ENCODE measurements at places on chromosomes 1 and 21. TPM values are rescaled to one million over a fixed set of nuclear protein-coding genes. Genes with fewer than 3 reads are reported as not detected.
A peak's percentile ranks its signal among the peaks of the same experiment; 100 is the strongest.

Gene TNFRSF14
- total RNA-seq: 148 TPM

DNA sequence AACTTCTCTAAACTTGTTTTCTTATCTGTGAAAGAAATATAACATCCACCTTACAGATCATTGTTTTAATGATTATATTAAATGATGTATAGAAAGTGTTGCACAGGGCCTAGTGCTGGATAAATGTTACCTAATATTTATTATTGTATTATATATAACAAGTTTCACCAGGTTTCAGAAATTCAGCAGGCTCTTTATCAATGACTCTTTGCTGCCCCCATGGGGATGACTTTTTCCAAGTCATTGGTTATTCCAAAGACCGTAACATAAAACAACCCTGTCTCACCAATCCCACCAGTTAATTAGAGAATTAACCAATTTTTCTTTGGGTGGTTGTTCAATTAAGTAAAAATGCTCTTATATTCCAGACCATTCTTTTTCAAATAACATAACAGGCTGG lies 7.3 kb upstream of the DEDD start:
- H3K4me3 ChIP-seq: no peak overlapping the region
- no peak overlapping the region for H3K27ac ChIP-seq
- peaks cover 4% of the 10 kb centered on the region for H3K4me1 ChIP-seq

DNA sequence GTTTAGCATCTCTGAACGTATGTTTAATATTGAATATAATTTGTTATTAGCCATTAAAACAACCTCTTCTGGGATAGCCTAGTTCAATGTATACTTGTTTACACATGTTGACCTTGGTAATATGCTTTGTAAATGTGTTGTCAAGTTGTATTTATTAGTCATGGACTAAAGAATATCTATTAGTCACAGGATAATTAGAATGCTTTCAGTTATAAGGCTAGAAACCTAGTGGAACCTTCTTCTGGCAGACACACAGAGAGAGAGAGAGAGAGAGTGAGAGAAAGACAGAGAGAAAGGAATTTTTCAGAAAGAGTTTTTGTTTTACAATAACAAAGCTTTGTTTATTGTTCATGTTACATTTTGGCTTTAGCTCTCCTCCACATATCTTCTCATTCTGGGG lies 181.1 kb upstream of the APP start:
- H3K36me3 ChIP-seq: no peaks in the 10 kb centered on the region
- no peaks in the 10 kb centered on the region for H3K4me1 ChIP-seq
- H3K4me3 ChIP-seq: no peak overlapping the region
- no peak overlapping the region for H3K27ac ChIP-seq

Gene BTBD19
- total RNA-seq: 25.8 TPM

Gene TNFRSF8
- 2.2 TPM for total RNA-seq

Gene GJA5
- not detected for total RNA-seq

DNA sequence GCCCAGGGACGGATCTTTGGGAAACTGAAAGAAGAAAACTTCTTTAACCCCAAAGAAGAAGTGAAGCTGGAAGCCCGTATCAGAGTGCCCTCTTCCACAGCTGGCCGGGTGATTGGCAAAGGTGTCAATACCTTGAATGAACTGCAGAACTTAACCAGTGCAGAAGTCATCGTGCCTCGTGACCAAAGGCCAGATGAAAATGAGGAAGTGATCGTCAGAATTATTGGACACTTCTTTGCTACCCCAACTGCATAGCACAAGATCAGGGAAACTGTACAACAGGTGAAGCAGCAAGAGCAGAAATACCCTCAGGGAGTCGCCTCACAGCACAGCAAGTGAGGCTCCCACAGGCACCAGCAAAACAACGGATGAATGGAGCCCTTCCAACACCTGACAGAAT lies 114.0 kb downstream of the NBPF12 start:
- H3K4me1 ChIP-seq: peaks cover 48% of the 10 kb centered on the region
- H3K27me3 ChIP-seq: no peaks in the 10 kb centered on the region
- no peak for DNase-seq
- no peak overlapping the region for H3K27ac ChIP-seq
- no peak overlapping the region for H3K4me3 ChIP-seq
- H3K36me3 ChIP-seq: no peaks in the 10 kb centered on the region

Gene HES3
- not detected for total RNA-seq

Gene FAM110D
- total RNA-seq: not detected

DNA sequence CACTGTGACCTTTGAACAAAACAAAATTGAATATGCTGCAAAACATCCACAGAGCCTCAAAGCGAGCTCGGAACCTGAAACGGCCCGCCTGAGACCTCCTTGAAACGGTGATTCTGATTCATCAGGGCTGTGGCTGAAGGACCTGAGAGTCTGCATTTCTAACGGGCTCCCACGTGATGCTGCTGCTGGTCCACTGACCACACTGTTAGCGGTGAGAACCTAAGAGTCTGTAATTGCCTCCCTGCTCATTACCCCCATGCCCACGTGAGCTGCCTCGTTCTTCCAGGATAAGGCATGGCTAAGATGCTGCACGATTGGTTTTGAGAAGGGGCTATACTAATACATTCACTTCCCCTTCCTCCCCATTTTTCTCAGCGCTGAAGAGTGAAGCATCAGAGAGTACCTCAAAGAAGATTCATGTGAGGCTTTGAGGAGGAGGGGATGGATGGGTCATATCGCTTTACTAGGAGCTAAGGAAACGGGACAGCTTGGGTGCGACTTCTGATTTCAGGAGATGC lies 9.7 kb downstream of the TLR5 start:
- H3K4me3 ChIP-seq: peak overlapping the region; percentile 55
- no peak for DNase-seq
- H3K4me1 ChIP-seq: peaks cover 14% of the 10 kb centered on the region
- no peaks in the 10 kb centered on the region for H3K36me3 ChIP-seq

GRCh38 chr1:231931146-231931545 lies 304.6 kb downstream of the DISC1 start:
- H3K36me3 ChIP-seq: no peaks in the 10 kb centered on the region
- no peak for DNase-seq
- H3K27ac ChIP-seq: no peak overlapping the region
- no peaks in the 10 kb centered on the region for H3K4me1 ChIP-seq
- no peaks in the 10 kb centered on the region for H3K27me3 ChIP-seq
- no peak overlapping the region for H3K4me3 ChIP-seq

Gene LRRN2
- total RNA-seq: not detected

- no peaks in the 10 kb centered on the region for H3K36me3 ChIP-seq
- no peak overlapping the region for H3K27ac ChIP-seq
- DNase-seq: no peak
- peaks cover 21% of the 10 kb centered on the region for H3K27me3 ChIP-seq
- no peak overlapping the region for H3K4me3 ChIP-seq
Observed at GRCh38 chr1:15329104-15329820, 80.4 kb upstream of the EFHD2 start.

- H3K4me1 ChIP-seq: no peaks in the 10 kb centered on the region
- peaks cover 3% of the 10 kb centered on the region for H3K27me3 ChIP-seq
- no peak overlapping the region for H3K4me3 ChIP-seq
- DNase-seq: no peak
- H3K36me3 ChIP-seq: no peaks in the 10 kb centered on the region
Observed at GRCh38 chr1:45026446-45026845, 14.4 kb downstream of the UROD start.

Gene YOD1
- 10.8 TPM for total RNA-seq

Gene PAPPA2
- 0.05 TPM for total RNA-seq

Gene OXCT2
- 1.2 TPM for total RNA-seq

DNA sequence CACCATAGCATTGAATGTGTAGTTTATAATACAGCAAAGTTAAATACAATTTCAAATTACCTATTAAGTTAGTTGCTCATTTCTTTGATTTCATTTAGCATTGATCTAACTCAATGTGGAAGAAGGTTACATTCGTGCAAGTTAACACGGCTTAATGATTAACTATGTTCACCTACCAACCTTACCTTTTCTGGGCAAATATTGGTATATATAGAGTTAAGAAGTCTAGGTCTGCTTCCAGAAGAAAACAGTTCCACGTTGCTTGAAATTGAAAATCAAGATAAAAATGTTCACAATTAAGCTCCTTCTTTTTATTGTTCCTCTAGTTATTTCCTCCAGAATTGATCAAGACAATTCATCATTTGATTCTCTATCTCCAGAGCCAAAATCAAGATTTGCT lies at the start of gene ANGPTL3:
ANGPTL3 (plus strand) TSS at position 240 of the 400 bp plus-strand sequence; CDS start at position 287, 47 bp downstream.
- no peaks in the 10 kb centered on the region for H3K4me1 ChIP-seq
- DNase-seq: no peak
- H3K27me3 ChIP-seq: no peaks in the 10 kb centered on the region
- H3K36me3 ChIP-seq: no peaks in the 10 kb centered on the region
- H3K27ac ChIP-seq: no peak within 1 kb of the TSS

GRCh38 chr1:40350391-40350790 lies 23.1 kb upstream of the SMAP2 start:
- no peaks in the 10 kb centered on the region for H3K36me3 ChIP-seq
- DNase-seq: no peak
- H3K4me1 ChIP-seq: peaks cover 49% of the 10 kb centered on the region
- peak overlapping the region; percentile 65 for H3K27ac ChIP-seq
- no peaks in the 10 kb centered on the region for H3K27me3 ChIP-seq
